ENCODE measurements at places on chromosomes 5 and 9.
A peak's percentile ranks its signal among the peaks of the same experiment; 100 is the strongest.

- no peak for DNase-seq
These were observed 289.7 kb downstream of the PBX3 start for GRCh38 chr9:126036881-126037291.

- DNase-seq, result no peak
These were observed 678.7 kb downstream of the MAT2B start for GRCh38 chr5:164184158-164184557.

GRCh38 chr5:79243224-79243623 lies 7.3 kb downstream of the JMY start:
- no peak for DNase-seq

DNA sequence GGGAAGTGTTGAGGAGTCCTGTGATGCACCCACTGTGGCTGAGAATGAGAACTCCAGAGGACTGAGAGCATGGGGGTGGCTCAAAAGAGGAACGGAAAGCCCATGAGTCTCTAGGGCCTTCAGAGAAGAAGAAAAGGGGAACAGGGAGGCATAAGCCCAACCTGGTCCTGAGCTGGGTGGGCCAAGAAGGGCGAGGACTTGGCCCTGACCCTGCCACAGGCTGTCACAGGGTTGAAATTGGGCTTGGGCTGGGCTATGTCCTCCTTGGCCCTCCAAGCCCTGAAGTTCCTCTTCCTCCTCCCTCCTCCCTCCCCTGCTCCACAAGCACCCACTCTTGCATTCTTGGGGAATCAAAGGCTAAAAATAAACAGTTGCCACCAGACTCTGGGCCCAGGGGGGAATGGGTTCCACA lies 49.3 kb upstream of the PPARGC1B start:
- DNase-seq, result no peak

DNA sequence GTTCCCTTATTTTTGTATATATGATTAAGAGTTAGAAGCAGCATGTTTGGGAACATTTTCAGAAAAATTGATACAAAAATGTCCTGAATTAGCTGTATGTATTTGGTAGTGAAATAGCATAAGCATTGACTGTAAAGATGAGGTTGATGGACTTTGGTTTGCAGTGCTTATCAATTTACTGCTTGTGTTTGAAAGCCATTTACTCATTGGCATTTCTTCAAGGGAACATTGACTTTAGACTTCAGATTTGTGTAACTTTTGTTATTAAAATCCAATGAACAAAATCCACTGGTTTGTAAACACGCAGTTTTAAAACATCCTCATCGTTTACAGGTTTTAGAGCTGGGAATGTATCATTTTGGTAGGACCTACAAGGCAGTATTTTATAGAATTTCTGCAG lies 61.3 kb downstream of the KDM4C start:
- no peak for DNase-seq

DNA sequence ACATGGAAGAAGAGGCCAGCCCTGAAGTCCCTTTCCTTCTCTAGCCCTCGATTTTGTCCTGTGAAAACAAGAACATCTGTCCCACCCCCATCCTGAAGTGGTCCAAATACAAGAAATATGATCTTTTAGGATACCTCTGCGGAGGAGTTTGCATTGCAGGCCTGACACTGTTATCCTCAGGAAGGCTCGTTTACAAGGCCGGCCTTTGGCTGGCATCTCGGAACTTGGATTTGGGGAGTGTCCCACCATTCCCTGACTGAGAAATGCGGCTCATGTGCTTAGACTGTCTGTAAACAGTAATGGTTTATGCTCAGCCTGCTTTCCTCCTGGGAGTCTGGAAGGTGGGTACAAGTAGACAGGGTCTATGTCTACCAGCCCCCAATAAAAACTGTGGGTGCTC lies 26.4 kb downstream of the WHRN start:
- DNase-seq, result no peak

DNA sequence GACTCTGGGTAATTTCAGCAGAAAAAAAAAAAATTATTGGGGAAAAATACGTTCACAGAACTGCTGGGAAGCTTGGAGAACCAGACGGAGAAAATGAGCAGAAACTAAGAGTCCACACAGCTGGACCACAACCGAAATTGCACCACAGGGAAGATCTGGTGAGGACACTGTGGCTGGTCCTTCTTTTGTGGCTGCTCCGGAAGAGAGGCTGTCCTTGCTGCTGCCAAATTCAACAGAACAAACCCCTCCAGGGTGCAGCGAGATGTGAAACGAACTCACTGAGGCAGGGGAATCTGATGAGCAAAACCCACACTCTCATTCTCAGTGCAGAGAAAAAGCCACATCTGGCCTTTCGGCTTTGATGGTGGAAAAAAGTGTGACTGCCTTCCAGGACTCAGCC lies 200.0 kb downstream of the ACTL7B start:
- no peak for DNase-seq

DNA sequence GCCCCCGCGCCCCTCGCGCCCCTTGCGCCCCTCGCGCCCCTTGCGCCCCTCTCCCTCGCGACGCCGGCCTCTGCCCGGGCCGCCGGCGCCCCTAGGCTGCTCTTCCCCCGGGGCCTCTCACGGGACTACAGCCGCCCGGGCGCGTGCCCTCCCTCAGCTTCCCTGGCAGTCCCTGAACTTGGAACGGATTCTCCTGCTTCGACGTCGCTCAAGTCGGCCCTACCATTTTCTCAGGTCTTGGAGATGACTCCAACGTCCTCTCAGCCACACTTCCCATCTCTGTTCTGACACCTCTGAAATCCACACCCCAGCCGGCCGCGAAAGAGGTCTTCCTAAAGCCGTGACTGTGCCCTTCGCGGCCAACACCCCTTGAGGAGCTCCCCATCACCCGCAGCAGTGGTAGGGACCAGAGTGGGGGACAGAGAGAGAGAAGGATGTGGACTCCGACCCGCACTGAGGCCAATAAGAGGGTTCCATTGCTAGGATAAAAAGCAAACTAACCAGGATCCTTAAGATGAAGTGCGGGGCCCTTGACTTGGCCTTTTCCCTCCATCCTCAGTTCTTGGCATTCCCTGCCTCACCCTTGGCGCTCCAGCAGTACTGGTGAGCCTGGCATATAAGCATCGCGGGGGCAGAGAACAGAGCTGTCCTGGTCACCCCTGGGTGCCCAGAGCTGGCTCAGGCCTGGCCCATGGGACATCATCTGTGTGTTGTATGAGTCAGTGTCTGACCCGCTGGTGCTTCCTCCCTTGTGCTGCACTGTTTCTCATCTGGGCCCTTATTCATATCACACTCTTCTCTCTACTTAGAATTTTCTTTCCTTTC lies 38.6 kb upstream of the GARNL3 start:
- DNase-seq, result no peak

DNA sequence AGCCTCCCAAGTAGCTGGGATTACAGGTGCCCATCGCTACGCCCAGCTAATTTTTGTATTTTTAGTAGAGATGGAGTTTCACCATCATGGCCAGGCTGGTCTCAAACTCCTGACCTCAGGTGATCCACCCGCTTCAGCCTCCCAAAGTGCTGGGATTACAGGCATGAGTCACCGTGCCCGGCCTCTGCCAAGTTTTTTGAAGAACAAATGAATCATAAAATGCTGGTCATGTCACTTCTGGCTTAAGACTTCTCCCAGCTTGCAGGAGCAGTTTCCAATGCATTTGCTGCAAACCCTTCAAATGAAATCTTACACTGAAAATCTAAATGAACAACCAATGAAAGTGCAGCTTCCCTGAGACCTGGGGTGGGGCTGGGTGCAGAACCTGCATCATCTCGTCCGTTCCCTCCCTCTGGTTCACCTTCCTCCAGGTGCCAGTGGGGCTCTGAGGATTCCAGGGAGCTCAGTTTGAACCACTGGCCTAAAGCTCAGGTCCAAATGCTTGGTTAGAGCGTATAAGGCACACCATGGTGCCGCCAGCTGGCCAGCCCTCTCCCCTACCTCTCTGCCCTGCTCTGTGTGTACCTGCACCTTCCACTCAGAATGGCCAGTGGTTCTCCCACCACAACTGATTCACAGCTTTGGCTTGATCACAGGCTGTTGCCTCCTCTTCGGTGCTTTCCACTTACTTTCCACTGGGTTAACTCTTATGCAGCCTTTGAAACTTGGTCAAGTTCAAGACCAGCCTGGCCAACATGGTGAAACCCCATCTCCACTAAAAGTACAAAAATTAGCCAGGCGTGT lies 39.8 kb upstream of the FUBP3 start:
- no peak for DNase-seq

DNA sequence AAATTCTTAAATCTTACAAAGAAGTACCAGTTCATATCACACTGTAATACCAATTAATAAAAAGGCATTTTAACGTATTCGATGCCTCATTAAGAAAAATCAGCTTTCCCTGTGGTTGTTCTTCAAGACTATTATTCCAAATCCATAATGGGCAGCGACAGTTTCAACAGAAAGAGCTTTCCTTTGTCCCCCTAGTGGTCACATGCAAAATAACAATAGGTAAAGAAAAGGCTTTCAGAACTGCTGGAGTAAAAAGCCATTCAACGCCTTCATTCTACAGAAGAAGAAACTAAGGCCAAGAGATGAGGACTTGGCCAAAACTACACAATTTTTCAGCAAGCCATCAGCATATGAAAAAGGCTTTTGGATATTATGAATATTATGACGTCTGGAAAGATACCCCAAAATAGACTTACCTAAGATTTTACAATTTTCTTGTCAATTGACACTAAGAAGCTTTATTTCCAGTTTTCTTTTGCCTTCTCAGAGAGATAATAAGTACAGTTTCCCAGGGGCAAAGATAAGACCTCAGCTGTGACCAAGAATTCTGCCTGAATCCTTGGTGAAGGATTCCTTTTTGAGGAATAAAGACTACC lies 6.7 kb upstream of the CDH6 start:
- peak; percentile 16 for DNase-seq

DNA sequence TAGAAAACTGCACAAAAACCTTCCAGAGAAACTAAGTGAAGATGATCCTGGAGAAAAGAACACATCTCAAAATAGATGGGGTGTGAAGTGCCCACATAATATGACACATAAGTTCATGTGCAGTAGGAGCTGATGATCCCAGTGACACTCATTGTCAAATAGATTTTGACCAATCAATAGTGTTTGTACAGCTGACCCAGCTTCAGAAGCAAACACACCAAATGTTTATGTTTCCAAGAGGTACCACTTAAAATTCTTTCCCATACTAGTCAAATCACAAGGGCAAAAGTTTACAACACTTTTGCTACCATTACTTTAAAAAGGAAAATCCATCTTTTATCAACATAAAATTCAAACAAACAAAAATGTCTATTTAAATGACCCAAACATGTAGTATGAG lies 175.0 kb downstream of the MLLT3 start:
- DNase-seq, result no peak

- no peak for DNase-seq
These were observed 80.5 kb downstream of the FNBP1 start for GRCh38 chr9:129962451-129962864.

GRCh38 chr5:88602584-88602983 lies 280.4 kb downstream of the MEF2C start:
- no peak for DNase-seq

DNA sequence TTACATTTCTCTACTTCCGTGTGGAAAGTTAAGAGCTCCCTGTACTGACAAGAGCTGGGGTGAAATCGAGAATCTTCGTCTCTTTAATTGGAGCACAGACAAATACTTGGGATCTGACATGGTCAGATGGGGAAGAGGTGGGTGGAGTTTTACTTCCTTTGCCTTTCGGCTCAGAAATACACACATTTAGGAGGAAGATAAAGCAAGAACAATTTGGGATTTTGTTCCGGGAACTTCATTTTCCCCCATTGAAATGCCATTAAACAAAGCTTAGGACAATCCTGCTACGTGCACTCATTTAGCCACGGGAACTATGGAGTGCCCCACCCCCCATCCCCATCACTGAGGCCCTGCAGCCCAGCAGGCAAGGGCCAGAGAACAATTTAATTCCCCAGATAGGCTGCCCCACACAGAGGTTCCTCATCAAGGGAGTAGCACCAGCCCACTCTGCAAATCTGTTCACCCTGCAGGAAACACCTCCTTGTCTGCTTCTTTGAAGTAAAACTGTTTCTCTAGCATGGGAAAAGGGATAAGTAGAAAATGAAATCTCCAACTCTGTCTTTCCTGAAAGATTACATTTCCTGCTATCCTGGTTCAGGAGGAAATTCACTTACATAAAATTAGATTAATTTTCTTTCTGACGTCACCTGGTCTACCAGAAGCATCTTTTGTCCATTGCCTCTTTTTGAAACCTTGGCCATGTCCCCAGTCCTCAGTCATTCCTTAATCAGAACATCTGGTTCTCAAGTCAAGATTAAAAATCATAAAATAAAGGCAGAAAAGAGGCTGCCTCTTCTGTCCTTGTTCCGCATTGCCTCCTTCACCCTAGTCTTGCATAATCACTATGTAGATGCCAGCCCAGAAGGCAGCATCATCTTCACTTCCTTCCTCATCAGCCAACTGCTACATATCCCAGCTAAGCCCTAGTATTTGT lies 206.4 kb downstream of the ENC1 start:
- DNase-seq, result no peak

- DNase-seq, result no peak
These were observed 48.1 kb downstream of the FNBP1 start for GRCh38 chr9:129994882-129995281.

DNA sequence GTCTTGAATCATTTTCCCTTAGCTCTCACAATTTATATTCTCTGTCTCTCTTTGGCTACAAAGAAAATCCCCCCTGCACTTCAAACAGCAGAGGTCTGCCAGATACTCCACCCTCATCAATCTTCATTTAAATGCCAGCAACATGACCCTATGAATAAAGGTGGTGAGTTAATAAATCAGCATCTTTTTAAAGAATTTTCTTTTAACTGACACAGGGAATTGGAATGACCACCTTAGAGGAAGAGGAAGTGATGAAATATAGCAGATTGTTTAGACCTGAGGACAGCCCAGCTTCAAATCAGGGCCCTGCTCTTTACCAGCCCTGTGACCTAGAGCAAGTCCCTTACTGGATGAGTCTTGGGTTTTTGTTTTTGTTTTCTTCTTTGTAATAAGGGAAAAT lies 223.1 kb upstream of the PAPPA start:
- no peak for DNase-seq

- DNase-seq, result no peak
These were observed 207.7 kb downstream of the MEF2C start for GRCh38 chr5:88675168-88675707.

- DNase-seq, result no peak
These were observed 401.9 kb downstream of the SPOCK1 start for GRCh38 chr5:137097203-137097602.

GRCh38 chr5:139383275-139383992 lies at the start of gene SLC23A1:
SLC23A1 (minus strand) TSS chr5:139383297; CDS start chr5:139383253, 44 bp downstream.
- DNase-seq, result peak; percentile 35

DNA sequence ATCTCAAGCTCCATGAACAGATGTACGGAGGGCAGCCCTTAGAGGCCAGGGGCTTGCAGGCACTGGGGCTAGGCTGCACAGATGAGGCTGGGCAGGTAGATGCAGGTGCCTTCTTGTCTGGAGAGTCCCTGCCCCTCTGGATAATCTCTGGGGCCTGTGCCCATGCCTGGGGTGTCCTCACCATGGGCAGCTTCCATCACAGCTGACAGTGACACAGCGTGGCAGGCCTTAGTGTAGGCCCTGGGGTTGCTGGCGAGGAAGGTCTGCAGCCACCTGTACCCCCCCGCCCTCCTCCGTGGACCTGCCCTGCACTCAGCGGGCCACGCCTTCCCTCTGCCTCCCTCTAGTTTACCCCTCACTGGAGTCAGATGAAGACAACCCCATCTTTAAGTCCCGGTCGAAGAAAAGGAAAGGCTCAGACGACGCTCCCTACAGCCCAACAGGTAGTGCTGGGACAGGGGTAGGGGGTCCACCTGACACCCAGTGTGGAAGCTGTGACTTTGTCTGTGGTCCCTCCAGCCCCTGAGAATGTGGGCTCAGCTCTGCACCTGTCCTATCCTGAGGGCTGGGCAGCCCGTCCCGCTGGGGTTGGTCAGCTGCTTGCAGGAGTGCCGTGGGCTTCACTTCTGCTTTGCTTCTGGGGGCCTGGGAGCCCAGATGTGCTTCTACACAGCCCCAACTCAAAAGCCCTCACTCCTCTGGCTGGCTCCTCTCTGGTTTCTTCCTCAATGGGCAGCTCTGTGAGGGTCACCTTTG lies 98.4 kb downstream of the PHF2 start:
- DNase-seq, result no peak

Data from NCI-H1694 treated with DMSO at 0.1 percent for 48 hours (cell line).